ENCODE measurements at places on chromosomes 4 and X. TPM values are rescaled to one million over a fixed set of nuclear protein-coding genes. Genes with fewer than 3 reads are reported as not detected.

COMMD8 gene
- total RNA-seq, result 6.5 TPM

KIAA1210 gene
- total RNA-seq, result 0.41 TPM

BANK1 gene
- 0.36 TPM for total RNA-seq

PABPC4L gene
- total RNA-seq, result 3.0 TPM

PDGFC gene
- 25.3 TPM for total RNA-seq

DNA sequence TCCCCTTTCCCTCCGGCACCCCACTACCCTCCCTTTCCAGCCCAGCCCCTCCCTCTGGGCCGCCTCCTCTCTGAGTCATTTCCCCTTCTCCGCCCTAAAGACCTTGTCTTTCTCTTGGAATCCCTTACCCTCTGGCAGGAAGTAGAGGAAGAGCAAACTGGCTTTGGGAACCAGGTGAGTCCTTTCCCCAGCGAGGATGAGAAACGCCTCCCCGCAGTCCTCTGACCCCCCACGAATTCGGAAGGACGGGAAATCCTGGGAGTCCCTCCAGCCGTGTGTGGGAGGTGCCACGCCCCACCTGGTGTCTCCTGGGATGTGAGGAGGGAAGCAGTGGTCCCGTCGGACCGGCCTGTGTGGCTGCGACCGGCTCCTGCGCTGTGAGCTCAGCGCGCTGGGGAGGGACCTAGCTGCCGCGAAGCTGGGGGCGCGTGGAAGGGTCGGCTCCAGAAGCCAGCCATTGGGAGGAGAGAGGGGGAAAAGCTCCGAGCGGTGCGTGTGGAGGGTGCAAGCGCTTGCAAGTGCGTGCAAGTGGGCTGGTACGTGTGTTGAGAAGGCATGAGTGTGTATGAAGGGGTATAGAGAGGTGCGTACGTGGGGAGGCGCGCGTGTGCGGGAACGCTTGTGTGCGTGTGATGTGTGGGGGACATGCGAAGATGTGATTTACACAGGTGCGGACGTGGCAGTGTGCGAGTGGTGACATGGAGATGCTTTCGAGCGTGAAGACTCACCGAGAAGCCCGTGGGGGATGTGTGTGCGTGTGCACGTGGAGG lies 46.3 kb downstream of the TEX13B start:
- no peak overlapping the region for H3K4me3 ChIP-seq
- DNase-seq, result no peak
- no peaks in the 10 kb centered on the region for H3K36me3 ChIP-seq
- no peak overlapping the region for H3K27ac ChIP-seq

DNA sequence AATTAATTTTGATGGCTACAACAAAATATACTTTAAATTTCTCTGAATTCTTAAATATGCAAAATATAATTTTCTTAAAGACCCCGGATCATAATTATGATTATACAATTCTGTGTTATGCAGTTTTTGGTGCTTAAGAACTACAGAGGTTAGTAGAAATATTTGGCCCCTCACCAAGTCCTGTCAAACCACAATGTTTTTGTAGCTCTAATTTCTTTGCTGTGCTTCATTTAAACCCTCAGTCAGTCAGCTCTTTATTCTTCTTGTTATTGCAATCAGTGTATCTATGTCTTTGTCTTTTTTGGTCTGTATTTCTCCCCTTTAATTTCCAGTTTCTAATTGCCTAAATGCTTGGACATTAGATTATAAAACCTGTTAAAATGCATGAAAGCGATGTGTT lies 186.1 kb downstream of the CAMK2D start:
- no peak for DNase-seq
- peaks cover 4% of the 10 kb centered on the region for H3K4me1 ChIP-seq
- H3K27ac ChIP-seq, result no peak overlapping the region
- H3K27me3 ChIP-seq, result no peaks in the 10 kb centered on the region
- no peaks in the 10 kb centered on the region for H3K36me3 ChIP-seq

- H3K4me3 ChIP-seq, result no peak overlapping the region
- no peak overlapping the region for H3K27ac ChIP-seq
- H3K27me3 ChIP-seq, result no peaks in the 10 kb centered on the region
- no peak for DNase-seq
These were observed 32.0 kb downstream of the PTPN13 start for GRCh38 chr4:86626066-86626465.

GRCh38 chr4:176584031-176584606 lies 208.6 kb downstream of the VEGFC start:
- H3K27me3 ChIP-seq, result no peaks in the 10 kb centered on the region
- no peaks in the 10 kb centered on the region for H3K4me1 ChIP-seq
- no peak for DNase-seq
- no peaks in the 10 kb centered on the region for H3K36me3 ChIP-seq
- no peak overlapping the region for H3K27ac ChIP-seq

DNA sequence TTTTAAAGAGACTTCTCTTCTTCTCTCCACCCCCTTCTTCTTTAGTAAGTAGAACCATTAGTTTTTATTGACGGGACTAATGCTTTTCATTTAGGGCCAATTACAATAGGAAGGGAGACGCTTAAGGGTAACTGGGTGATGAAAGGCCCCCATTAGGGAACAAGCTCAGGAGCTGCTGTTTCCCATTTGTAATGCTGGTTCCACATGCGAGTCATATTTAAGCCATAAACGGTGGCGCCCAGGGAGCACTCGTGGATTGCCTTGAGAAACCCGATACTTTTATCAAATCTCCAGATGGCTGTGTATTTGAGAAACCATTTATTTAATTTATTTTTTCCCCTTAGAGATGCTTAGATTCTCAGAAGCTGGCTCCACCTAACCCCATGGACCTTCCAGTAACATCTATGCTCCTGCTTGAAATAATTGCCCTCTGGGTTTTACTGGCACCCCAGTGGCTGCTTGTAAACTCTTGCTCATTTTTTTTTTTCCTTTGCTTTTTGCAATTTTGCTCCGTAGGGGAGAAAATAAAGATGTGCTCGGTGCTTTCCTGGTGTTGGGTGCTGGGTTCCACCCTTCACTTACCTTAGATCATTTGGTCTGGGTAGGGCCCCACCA lies 124.2 kb upstream of the MSX1 start:
- peaks cover 4% of the 10 kb centered on the region for H3K4me1 ChIP-seq
- no peaks in the 10 kb centered on the region for H3K27me3 ChIP-seq
- H3K27ac ChIP-seq, result no peak overlapping the region
- no peak for DNase-seq
- no peaks in the 10 kb centered on the region for H3K36me3 ChIP-seq
- H3K4me3 ChIP-seq, result no peak overlapping the region

DNA sequence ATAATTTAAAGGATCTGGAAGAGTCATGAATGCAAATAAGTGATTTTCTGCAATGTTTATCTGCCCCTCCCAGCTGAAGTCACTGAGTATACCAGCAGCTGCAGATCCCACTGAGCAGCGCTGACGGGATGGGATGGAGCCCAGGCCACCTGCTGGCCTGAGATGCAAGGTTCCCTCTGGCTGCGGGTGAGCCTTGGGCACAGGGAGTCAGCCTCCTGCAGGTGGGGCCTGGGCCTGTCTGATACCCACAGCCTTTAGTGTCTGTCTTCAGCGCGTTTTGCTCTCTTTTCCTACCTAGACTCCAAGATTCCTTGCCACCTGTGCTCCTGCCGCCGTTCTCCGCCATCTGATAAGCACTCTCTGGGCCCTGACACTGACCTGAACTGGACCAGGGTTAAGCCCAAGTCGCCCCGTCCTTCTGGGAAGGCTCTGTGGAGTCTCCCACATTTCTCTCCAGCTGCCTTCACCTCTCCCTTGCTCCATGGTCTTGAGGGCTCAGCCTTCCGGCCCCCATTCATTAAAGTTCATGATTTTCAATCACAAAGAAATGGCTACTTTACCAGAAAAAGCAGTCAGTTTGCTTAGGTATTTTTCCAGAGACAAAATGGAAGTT lies 223.1 kb upstream of the FAT1 start:
- no peak overlapping the region for H3K4me3 ChIP-seq
- no peak for DNase-seq
- no peaks in the 10 kb centered on the region for H3K4me1 ChIP-seq
- H3K27ac ChIP-seq, result no peak overlapping the region

DNA sequence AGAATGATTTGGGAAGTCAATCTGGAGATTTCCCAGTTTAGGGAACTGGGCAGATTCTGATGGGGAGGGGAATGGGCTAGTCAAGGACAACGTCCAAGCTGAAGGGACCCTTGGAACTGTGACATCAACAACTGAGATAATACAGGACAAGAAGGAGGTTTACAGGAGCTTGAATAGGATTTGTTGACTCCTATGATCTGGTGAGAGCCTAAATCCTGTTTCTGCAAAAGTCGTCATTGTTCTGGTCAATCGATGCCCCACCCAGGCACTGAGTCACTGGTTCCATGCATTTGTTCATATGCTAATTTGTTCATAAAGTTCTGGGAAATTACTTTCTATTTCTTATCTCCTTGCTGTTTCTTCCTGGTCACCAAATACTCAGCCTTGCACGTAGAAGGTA lies 15.3 kb upstream of the PDGFRA start:
- H3K4me1 ChIP-seq, result peaks cover 5% of the 10 kb centered on the region
- no peaks in the 10 kb centered on the region for H3K27me3 ChIP-seq
- no peak overlapping the region for H3K27ac ChIP-seq
- no peak overlapping the region for H3K4me3 ChIP-seq
- no peak for DNase-seq
- H3K36me3 ChIP-seq, result no peaks in the 10 kb centered on the region

- no peaks in the 10 kb centered on the region for H3K27me3 ChIP-seq
- H3K36me3 ChIP-seq, result no peaks in the 10 kb centered on the region
- no peaks in the 10 kb centered on the region for H3K4me1 ChIP-seq
- no peak overlapping the region for H3K4me3 ChIP-seq
- H3K27ac ChIP-seq, result no peak overlapping the region
These were observed 139.7 kb downstream of the LRBA start for GRCh38 chr4:150875367-150875766.

- H3K4me3 ChIP-seq, result peak overlapping the region; percentile 58
- H3K36me3 ChIP-seq, result no peaks in the 10 kb centered on the region
- peaks cover 2% of the 10 kb centered on the region for H3K4me1 ChIP-seq
- H3K27ac ChIP-seq, result peak overlapping the region; percentile 62
These were observed 647 bp downstream of the OPHN1 start for GRCh38 chrX:68432648-68433047.

GRCh38 chrX:10107483-10107882 lies 49.3 kb upstream of the CLCN4 start:
- DNase-seq, result no peak
- H3K36me3 ChIP-seq, result no peaks in the 10 kb centered on the region
- H3K27me3 ChIP-seq, result no peaks in the 10 kb centered on the region
- H3K4me3 ChIP-seq, result no peak overlapping the region
- peaks cover 20% of the 10 kb centered on the region for H3K4me1 ChIP-seq

- H3K36me3 ChIP-seq, result no peaks in the 10 kb centered on the region
- H3K4me3 ChIP-seq, result peak within 1 kb of the TSS; percentile 82
- peak within 1 kb of the TSS; percentile 99 for H3K27ac ChIP-seq
- peaks cover 16% of the 10 kb centered on the region for H3K4me1 ChIP-seq
These were observed at the start of gene SETD7 for GRCh38 chr4:139556071-139556723. Gene SETD7, minus strand, starts transcription at chr4:139556219. Its CDS starts 82 bp downstream, at chr4:139556137.

- peaks cover 7% of the 10 kb centered on the region for H3K4me1 ChIP-seq
- no peaks in the 10 kb centered on the region for H3K27me3 ChIP-seq
- DNase-seq, result peak; percentile 25
- peak overlapping the region; percentile 28 for H3K4me3 ChIP-seq
- no peaks in the 10 kb centered on the region for H3K36me3 ChIP-seq
These were observed 53.2 kb upstream of the C1QTNF7 start for GRCh38 chr4:15374656-15375055.

DNA sequence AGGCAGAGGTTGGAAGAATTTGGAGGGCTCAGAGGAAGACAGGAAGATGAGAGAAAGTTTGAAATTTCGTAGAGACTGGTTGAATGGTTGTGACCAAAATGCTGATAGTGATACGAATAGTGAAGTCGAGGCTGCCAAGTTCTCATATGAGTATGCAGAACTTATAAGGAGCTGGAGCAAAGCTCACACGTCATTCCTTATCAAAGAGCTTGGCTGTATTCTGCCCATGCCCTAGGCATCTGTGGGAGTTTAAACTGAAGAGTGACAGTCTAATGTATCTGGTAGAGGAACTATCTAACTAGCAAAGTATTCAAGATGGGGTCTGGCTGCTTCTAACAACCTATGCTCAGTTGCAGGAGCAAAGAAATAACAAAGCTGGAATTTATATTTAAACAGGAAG lies 102.1 kb downstream of the PCDH18 start:
- no peaks in the 10 kb centered on the region for H3K27me3 ChIP-seq
- H3K4me1 ChIP-seq, result no peaks in the 10 kb centered on the region
- no peak for DNase-seq
- no peak overlapping the region for H3K4me3 ChIP-seq
- H3K36me3 ChIP-seq, result no peaks in the 10 kb centered on the region

- H3K4me3 ChIP-seq, result no peak overlapping the region
- H3K4me1 ChIP-seq, result peaks cover 2% of the 10 kb centered on the region
- H3K36me3 ChIP-seq, result no peaks in the 10 kb centered on the region
These were observed 231.4 kb upstream of the MID1 start for GRCh38 chrX:10851809-10852208.

DNA sequence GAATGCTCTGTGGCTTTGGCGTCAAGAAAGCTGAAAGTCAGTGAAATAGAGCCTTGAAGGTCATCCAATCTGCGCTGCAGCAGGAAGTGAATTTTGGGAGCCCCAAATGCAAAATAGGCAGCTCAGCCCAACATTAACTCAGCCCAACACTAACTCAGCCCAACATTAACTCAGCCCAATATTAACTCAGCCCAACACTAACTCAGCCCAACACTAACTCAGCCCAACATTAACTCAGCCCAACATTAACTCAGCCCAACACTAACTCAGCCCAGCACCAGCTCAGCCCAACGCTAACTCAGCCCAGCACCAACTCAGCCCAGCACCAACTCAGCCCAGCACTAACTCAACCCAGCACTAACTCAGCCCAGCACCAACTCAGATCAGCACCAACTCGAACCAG lies 71.5 kb downstream of the SORBS2 start:
- H3K27me3 ChIP-seq, result no peaks in the 10 kb centered on the region
- DNase-seq, result no peak
- no peak overlapping the region for H3K27ac ChIP-seq
- H3K4me1 ChIP-seq, result peaks cover 10% of the 10 kb centered on the region

All from ovary (tissue), 10 donors.